Stimulated activated naive CD8-positive, alpha-beta T cell treated with anti-CD3 and anti-CD28 coated beads, Interleukin-15, amount 100 ng/mL, for 72 hours (primary cell): ENCODE measurements at places on chromosomes 7 and 10.

GRCh38 chr10:12484002-12484918 lies 134.9 kb downstream of the CAMK1D start:
- no peak for DNase-seq

DNA sequence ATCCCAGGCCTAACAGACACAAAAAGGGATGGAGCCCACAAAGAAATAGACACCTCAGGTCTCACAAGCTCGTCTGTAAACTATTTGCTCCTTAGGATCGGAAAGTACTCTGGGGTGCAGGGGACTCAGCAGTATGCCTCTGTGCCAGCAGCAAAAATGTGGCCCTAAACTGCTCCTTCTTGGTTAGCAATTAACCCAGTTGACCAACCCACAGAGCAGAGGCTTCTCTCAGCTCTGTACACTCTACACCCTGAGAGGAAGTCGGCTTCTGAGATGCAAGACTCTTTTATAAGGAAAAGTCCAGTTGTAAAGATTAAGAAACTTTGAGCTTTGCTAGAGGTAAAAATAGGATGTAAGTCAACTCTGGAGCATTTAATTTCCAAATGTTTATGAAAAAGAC lies 156.3 kb upstream of the PRSS58 start:
- no peak for DNase-seq

GRCh38 chr7:128867842-128868623 lies 5.4 kb downstream of the ATP6V1F start:
- no peak for DNase-seq

- DNase-seq: no peak
Observed at GRCh38 chr7:113371416-113372043, 253.2 kb upstream of the SMIM30 start.

DNA sequence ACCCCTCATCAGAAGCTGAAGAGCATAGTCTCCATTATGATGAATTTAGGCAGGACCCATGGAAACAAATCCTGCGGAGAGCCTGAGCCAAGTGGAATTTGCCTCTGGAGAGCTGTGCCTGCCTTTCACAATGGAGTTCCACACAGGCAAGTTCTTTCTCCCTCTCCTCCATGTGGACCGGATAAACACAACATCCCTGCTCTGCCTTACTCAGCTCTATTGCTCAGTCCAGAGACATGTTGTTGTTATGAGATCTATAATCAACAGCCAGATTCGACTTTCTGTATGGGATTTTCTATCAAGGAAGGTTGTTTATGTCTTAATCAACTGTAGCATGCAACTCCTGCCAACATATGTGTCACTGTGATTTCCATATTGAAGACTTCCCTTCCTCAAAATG lies 59.5 kb upstream of the ELMO1 start:
- DNase-seq: no peak

DNA sequence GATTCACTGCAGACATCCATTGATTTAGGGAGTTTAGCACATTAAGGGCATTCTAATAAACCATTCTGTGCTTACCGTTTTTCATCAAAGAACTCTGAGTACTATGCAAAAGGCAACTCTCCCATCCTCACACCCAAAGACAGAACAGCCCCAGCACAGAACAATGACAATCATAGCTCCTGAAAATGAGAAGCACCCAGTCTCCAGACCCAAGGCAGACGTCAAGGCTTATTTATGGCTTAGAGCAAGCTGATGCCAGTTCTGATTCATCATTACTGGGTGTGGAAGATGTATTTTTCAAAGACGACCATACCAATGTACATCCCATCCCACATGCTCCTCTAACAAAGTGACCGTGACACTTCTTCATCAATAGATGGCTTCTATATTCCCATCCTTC lies 67.6 kb downstream of the OSBPL3 start:
- no peak for DNase-seq

DNA sequence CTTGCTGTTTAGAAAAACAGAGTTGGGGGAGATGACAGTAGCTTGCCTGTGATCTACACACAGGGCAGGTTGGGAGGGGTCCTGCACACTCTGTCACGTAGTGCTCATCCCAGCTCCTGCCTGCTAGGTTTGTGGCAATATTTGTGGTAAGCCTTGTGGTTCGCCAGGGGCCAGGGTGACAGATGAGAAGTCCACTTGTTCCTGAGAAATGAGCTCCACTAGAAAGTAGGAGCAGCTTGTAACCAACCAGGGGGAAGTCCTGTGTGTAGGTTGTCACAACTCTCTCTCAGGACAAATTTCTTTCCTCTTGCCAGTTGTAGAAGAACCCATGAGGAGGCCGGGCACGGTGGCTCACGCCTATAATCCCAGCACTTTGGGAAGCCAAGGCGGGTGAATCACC lies 147.0 kb downstream of the TCF7L2 start:
- no peak for DNase-seq

DNA sequence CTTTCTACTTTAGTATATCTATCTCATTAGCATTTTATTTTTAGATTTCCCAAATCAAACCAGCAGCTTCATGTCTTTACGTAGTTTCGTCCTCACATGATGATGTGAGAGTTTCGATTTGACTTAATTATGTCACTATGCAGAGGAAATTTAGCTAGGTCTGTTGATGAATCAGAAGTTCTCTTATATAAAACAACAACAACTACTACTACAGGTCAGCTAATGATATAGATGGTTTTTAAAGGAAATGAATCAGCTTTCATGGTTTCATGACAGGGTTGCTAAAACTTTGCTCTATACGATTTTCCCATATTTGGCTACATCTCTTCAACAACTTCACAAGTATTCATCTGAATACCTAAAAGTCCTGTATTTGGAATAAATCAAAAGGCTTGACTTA lies 28.6 kb downstream of the JAZF1 start:
- no peak for DNase-seq

GRCh38 chr7:50047716-50048115 lies 45.3 kb downstream of the ZPBP start:
- DNase-seq: no peak

DNA sequence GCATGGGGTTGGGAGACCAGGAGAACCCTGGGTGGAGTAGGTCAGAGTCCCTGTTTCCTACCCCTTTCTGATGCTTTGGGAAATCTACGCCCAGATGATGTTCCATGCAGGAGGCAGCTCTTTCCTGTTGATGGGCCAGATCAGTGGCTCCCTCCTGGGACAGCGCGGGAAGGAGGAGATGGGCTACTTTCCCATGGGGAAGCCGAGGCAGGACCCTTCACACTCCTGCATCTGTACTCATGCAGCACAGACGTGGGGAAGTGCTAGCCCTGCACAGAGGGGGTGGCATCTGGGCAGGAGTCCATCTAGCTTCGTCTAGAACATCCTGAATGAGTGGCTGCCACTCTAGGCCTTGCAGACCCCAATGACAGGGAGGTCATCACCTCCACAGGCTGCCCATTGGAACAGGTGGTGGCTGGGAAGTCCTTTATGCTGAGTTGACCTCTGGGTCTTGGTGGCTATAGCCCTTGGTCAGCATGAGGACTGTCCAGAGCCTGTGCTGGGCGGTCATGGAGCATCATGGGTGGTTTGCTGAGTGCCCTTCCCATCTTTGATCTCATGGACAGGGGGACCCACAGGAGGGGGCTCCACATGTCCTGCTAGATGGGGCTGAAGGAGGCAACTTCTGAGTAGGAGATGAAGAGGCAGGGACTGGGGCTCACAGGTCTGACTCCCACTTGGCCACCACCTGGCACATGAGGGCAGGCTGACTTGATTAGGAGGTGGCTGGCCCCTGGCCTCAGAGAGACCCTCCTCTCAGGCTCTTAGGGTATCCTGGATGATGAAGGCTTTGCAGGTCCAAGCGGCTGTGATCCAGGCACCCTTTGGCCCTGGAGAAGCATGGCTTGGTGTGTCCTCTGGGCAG lies 24.6 kb downstream of the RAMP3 start:
- peak; percentile 5 for DNase-seq

DNA sequence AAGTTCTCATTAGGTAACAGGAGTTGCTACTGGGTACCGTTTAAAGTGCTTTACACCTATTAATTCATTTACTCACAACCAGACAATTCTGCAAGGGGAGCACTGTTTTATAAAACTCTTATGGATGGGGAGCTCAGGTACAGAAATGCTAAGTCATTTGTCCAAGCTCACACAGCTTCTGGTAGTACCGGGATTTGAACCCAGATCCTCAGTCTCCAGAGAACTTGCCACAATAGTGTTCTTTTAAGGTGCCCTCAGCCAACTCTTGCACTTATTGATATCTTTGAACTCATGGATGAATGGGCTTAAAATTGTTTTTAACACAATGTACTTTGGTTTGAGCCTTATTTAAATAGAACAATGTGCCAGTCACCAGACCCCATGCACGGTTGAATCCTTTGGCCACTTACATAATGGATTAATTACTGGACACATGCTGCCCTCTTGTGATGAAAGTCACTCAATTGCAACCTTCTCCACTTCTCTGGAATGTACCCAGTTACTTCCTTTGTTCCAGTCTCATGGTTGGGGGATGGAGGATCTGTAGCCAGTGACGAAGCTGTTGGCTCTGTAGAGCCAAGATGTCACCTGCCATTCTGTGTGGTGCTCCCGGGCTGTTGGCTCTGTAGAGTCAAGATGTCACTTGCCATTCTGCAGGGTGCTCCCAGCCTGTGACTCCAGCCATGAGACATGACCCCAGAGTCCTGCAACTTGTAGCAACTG lies 65.6 kb downstream of the NOD1 start:
- DNase-seq: no peak

DNA sequence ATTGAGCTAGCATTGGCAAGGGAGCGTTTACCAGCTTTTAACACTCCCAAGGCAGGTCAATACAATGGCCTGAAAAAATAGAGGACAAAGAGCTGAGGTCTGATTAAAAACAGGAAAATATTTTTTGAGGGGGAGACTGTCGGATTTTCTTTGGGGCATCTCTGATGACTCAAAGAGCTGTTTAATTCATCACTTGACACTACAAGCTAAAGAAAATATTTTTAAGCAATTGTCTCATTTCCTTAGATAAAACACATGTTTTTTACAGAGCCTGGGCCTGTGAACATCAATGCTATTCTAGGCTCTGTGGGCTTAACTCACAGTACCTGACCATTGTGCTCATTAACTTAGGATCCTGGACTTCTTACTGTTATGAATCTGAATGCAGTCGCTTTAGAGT lies 100.8 kb downstream of the NRP1 start:
- DNase-seq: no peak

- no peak for DNase-seq
Observed at GRCh38 chr7:151868396-151869108, 8.4 kb downstream of the PRKAG2 start.

DNA sequence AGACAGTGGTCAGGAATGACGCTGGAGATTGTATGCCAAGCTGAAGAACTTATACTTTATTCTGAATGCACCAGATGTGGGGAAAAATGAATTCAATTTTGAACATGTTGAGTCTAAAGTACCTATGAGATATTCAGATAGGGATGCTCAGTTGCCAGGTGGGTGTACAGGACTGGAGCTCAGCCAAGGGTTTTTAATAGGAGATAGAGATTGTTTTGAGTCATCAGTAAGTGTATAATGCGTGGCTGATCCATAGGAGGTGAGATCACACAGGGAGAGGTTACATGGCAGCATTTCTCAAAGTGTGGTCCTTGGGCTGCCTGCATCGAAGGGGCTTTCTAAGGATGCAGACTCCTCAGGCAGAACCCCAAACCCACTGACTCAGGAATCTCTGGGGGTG lies 6.8 kb upstream of the HIPK2 start:
- DNase-seq: no peak

DNA sequence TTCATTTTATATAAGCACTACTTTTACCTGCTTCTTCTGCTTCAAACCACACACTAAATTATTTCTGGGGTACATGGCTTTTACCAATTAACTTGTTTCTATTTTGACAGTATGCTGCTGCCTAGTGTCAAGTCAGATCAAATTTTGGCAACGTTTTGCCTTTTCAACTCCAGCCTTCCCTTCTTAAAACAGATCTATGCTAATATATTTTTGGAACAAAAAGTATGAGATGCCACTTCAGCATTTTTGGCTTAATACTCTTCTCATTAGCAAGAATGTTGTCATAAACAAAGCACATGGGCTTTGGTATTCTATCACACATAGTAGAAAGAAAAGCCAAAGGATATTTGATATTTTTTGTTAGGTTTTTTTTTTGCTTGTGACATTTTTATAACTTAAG lies 47.8 kb downstream of the SPAM1 start:
- no peak for DNase-seq

- no peak for DNase-seq
Observed at GRCh38 chr10:65142641-65143435, 1621.6 kb downstream of the REEP3 start.

DNA sequence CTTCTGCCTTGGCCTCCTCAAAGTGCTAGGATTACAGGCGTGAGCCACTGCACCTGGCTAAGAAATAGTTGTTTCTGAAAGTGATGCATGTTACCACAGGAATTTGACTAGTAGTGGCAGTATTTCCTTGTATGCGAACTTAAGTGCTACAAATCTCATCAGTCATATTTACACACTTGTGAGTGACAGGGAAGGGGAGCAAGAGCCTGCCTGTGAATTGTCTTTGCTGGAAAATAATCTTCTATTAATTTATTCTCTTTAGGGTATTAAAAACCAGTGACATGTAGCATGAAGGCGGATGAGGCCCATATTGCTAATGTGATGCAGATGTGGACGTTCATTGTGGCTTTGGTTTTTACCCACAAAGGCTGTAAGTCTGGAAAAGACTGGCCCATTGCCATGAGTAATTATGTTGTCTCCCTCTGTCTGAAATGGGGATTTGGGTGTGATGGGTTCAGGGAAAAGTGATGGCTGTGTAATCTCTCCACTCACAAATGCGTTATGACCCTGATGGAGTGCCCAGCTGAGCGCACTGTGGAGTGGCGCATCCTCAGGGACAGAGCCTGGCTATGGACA lies 97.6 kb downstream of the CCNY start:
- no peak for DNase-seq

DNA sequence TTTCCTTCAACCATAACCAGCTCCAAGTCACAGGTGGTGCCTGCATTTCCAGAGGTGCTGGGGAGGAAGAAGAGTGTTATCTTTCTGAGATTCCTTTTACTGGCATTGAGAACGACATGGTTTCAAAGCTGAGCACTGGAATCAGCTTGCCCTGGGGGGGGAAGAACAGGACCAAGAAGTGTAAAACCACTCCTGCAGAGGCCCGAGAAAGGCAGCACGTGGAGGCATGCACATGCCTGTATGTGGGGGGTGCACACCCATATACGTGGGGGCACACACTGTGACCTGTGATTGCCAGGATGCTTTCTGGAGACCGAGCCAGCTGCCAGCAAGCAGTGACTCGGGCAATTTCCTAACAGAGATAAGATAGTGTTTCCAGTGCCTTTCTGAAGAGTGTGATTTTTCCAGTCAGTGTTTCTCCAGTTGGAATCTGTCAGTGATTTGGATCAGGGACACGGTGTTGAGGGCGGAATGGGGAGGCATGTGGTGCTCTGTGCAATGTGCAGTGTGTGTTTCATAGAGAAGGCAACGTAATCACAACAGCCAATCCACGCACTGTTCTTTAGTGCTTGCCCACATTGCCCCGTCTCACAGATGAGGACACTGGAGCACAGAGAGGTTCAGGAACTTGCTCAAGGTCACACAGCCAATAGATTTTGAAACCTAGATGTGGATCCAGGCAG lies 4.2 kb downstream of the LRRC27 start:
- DNase-seq: no peak

DNA sequence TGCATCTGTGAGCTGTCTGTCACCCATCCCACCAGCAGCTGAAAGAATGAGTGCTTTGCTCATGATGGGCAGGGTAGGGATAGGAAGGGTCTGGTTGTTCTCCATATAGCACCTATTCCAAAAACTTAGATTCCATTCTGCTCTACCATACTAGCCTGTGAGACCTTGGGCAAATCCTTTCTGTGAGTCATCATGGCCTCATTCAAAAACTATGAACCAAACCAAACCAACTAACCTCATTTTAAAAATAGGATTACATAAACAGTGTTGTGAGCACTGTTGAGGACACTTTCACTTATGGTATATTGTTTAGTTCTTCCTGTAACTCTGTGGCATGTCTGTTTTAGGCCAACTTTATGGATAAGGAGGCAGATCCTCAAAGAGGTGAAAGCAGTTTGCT lies 30.9 kb upstream of the STEAP4 start:
- DNase-seq: no peak
